ENCODE measurements at places on chromosomes 12 and 14.
A peak's percentile ranks its signal among the peaks of the same experiment; 100 is the strongest.

DNA sequence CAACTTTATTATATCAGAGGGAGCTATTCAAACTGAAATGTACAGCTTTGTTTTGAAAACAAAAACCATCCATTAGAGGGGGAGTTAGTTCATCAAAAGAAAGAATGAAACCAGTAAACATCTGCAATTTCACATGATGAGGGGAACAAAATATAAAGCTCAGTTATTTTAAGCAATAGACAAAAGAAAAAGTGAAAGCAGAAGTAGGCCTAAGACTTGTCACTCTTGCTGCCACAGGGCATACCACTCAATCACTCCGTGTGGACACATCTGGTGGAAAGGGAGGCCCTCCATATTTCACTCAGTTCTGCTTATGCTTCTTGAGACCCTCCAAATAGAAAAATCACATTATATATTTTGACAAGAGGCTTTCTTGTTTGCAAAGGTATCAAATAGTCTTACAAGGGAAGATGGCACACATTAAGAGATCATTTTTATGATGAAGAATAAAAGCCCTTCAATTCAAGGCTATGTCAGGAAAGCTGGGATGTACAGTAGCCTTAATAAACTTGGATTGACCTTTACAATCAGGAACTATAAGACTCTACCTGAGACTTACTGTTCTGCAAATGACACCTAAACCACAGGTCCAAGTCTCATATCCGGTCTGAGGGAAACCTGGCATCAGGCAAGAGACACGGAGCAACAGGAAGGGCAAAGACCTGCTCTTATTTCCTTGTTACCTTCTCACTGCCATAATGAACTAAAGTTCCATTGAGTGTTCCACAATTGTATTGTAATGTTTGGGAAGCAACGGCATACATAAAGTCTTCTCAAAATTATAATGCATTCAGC is 222.5 kb upstream of the GRIP1 start:
- DNase-seq, result peak; percentile 80

GRCh38 chr14:104202259-104203070 is 64.1 kb downstream of the KIF26A start:
- no peak for DNase-seq

GRCh38 chr12:58883576-58884334 is 36.5 kb downstream of the LRIG3 start:
- DNase-seq, result no peak

DNA sequence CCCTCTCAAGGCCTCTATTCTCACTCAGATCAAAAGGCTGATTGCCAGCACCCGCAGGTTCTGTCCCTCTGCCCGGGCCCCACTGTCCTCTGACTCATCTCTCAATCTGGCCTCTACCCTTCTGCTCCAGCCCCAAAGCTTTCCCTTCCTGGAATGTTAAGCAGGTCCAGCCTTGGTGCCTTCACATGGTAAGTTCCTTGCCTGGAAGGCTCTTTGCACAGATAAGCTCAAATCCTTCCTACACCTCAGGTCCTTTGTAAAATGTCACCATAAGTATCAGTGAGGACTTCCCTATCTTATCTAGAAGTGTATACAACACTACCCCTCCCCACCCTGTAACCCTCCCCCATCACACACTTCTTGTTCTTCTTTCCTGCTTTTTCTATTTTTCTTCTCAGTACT is 22.2 kb downstream of the LPCAT3 start:
- DNase-seq, result no peak

DNA sequence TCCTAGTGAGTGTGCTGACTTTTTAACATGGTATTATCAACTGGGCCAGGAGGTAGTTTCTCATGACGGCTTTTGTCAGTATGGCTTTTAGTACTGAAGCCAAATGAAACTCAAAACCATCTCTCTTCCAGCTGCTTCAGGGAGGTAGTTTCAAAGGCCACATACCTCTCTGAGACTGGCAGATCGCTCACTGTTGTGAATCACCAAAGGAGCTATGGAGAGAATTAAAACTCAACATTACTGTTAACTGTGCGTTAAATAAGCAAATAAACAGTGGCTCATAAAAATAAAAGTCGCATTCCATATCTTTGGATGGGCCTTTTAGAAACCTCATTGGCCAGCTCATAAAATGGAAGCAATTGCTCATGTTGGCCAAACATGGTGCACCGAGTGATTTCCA is 141.1 kb downstream of the HMGA2 start:
- DNase-seq, result no peak

DNA sequence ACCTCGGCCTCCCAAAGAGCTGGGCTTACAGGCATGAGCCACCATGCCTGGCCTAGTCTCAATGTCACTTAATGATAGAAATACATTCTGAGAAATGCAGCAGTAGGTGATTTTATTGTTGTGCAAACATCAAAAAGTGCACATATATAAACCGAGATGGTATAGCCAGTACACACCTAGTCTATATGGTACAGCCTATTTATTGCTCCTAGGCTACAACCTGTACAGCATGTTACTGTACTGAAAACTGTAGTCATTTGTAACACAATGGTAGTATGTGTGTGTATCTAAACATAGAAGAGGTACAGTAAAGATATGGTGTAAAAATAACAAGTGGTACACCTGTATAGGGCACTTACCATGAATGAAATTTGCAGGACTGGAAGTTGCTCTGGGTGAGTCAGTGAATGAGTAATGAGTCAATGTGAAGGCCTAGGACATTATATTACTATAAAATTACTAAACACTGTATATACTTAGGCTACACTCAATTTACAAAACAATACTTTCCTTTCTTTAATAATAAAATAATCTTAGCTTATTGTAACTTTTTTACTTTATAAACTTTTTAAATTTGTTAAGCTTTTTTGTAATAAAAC is 166.7 kb upstream of the SYT1 start:
- DNase-seq, result no peak

GRCh38 chr12:30012816-30013450 is 229.2 kb upstream of the TMTC1 start:
- DNase-seq, result no peak

- no peak for DNase-seq
Measured at GRCh38 chr12:76143343-76144244, 59.1 kb upstream of the NAP1L1 start.

- no peak for DNase-seq
Measured at GRCh38 chr12:14905269-14906004, 19.8 kb upstream of the MGP start.

GRCh38 chr12:46556819-46557524 is 184.4 kb upstream of the SLC38A2 start:
- DNase-seq, result no peak

DNA sequence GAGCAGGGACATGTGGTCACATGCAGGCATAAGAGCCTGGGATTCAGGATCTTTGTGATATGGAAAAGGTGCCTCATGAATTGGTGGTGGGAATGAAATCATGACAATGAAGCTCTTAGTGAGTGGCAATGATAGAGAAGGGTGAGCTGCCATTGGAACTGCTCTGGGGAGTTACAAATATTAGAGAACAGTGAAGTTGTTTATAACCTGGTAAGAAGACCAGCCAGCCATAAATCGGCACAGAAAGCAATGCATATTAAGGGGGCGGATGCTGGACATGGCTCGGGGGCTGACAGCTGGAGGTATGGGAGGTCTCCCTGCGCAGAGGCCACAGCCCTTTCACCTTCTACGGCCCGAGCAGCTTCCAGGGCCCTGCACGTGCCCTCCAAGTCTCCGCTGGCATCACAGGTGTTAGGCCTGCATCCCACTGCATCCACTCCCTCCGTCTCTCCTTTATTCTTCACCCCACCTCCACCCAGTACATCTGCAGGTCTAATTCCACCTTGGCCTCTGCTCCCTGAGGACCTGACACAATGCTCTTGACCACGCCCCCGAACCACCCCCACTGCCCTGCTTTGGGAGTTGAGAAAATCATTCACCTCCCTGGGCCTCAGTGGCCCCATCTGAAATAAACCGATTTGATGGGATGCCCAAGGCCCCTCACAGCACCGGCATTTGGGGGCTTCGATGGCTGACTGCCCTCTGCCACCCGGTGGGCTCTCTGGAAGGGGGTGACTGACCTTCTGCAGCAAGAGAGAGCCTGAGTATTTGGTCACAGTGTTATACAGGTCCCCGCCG is 4.1 kb downstream of the CACNA2D4 start:
- DNase-seq, result no peak

DNA sequence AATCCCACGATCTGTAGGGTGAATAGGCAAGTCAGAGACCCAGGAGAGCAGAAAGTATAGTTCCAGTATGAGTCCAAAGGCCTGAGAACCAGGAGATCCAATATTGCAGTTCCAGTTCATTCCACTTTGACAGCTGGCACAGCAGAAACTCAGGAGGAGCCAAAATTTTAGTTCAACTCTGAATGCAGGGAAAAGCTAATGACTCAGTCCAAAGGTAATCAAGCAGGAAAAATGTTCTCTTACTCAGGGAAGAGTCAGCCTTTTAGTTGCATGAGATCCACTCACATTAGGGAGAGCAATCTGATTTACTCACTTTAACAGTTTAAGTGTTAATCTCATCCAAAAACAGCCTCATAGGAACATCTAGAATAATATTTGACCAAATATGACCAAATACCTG is 130.2 kb upstream of the LRFN5 start:
- no peak for DNase-seq

DNA sequence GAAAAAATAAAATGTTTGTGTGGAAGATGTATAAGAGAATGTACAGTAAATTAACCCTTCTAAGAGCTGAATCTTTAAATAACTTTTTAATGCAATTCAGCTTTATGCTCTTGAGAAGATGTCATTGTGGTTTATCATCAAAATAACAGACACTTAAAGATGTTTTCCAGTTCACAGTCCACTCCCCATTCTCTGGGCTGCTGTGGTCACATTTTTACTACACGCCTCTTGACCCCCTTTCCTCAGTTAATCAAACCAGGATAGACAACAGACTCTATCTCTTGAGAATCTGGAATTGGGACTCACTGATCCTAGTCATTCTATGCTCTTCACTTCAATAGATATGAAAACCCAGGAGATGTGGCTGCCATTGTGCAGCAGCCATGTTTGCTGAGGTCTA is 24.7 kb upstream of the OR6J1 start:
- no peak for DNase-seq

DNA sequence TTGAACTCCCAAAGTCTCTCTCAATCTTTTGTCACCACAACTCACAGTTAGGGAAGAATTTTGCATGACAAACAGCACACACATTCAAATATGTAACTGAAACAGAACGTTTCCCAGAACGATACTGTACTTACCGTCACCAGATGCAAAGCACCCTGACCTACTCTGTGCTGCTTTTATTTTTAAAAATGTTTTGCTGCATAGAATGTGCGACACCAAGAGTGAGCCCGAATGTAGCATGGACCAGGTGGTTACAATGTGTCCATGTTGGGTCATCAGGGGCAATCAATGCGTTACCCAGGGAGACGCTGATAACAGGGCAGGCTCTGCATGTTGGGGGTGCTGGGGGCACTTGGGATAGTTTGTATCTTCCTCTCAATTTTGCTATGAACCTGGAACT is 14.6 kb upstream of the EIF5 start:
- peak; percentile 22 for DNase-seq

- no peak for DNase-seq
Measured at GRCh38 chr12:123041811-123042655, 61.6 kb downstream of the ARL6IP4 start.

DNA sequence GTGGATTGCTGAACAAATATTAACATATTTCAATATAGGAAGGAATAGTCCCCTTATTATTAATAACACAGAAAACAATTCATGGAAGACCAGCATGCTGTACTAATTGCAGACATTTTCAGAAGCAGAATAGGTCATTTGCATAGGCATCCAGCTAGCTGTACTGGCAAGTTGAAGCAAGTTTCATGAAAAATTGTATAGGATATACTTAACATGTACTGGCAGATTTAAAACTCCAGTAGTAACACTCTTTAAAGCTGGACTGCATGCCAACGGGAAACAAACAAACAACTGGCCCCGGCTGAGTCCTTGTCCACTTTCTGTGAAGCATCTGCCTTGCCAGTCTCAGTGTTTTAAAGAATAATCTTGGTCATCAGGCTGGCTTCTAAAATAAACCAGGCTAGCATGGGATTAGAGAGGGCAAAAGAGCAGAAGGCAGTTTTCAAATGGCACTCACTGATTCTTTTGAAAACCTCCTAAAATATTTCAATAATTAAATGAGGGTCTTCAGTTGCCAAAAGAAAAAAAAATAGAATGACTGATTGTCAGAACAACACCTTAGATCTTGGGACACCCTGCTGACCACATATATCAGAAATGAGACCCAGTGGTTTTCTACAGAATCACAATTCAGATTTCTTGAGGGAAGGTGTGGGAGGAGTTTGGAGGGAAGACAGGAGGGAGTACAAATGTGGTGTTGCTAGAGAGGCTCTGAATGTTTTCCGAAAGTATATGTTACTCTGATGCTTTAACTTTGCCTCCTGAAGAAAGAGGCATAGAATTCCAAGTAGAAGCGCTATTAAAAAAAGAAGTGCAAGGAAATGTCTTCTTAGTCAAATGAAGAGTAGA is 122.5 kb upstream of the KRAS start:
- no peak for DNase-seq

- DNase-seq, result no peak
Measured at GRCh38 chr12:120833849-120834248, 70.3 kb downstream of the SPPL3 start.

- DNase-seq, result no peak
Measured at GRCh38 chr14:100330007-100330344, 6.8 kb downstream of the SLC25A47 start.

GRCh38 chr12:31371256-31371620 is 45.3 kb upstream of the SINHCAF start:
- DNase-seq, result no peak

DNA sequence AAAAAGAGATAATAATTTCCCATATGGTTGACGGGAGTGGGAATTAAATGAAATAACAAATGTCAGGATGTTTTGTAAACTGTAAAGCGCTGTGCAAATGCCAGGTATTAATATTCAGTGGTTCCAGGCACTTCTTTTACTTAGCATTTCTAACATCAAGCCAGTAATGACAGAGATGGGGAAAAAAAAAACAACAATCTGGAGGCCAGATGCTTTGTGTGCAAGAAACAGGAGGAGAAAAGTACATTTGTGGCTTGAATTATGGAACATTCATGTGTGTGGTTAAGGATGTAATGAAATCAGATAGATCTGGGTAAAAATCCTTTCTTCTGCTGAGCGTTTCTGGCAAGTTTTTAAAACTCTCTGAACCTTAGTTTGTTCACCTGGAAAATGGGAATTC is 509.6 kb downstream of the FUT8 start:
- no peak for DNase-seq

DNA sequence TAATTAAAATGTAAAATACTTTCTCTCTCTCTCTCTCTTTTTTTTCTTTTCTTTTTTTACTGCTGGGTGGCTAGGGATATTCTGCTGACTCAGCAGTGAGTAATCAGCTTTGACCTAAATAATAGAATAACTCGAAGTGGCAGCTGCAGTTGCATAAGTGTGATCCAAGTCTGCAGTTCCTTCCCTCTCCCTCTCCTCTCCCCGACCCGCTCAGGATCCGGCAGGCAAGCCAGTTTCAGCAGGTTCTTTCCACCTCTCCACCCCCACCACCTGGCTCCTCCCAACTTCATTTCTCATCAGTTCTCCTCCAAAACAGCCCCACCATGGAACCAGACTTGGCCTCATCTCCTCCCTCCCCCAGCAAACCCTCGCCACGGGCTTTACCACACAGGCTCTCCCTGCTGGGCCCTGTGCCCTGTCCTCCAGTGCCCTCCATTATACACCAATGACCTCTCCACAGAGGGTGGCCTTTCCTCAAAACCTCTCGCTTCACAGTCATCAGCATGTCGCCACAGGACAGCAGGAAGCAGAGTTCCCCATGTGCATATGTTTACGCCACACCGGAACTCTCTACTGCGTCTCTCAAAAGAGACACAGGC is 22.4 kb downstream of the SLC7A8 start:
- DNase-seq, result no peak

- peak; percentile 77 for DNase-seq
Measured at GRCh38 chr12:47832263-47832933, 12.7 kb upstream of the HDAC7 start.

GRCh38 chr12:65779091-65779642 is 45.1 kb upstream of the HMGA2 start:
- DNase-seq, result no peak

All from OCI-LY7 (cell line).